H1 (cell line): ENCODE measurements at places on chromosomes 4 and X. TPM values are rescaled to one million over a fixed set of nuclear protein-coding genes. Genes with fewer than 3 reads are reported as not detected.
A peak's percentile ranks its signal among the peaks of the same experiment; 100 is the strongest.

CXCL5 gene
- 10.9 and 11.4 TPM in 2 replicates for total RNA-seq

MAMLD1 gene
- 0.09 and 0.11 TPM in 2 replicates for total RNA-seq

CCSER1 gene
- total RNA-seq: 0.84 and 0.90 TPM in 2 replicates

ZFP42 gene
- 187 and 188 TPM in 2 replicates for total RNA-seq

CT47A7 gene
- total RNA-seq: not detected in 2 replicates

VAMP7 gene
- total RNA-seq: 20.4 and 22.1 TPM in 2 replicates

DRD5 gene
- 0.11 TPM in 1 of 2 replicates, not detected in the other for total RNA-seq

DNA sequence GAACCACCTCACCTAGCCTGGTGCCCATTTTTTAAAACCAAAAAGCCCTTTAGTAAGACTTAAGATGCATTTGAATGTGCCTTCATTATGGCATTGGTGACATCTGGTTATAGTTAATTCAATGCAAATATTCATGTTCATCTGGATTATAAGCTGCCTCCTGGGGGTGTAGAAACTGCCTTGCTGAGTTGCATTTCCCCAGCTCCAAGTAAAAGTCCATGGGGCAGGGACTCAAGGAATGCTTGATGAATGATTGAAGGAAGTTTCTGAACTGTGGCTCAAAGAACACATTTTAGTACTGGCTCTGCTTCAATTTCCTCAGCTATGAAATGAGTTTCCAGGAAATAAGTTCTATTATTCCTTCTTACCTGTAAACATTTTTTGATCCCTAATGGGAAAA lies 18.5 kb upstream of the RBM47 start:
- peaks cover 4% of the 10 kb centered on the region; the same call in 1 of the 2 replicates for H3K4me1 ChIP-seq
- H3K4me3 ChIP-seq: no peak overlapping the region
- H3K36me3 ChIP-seq: no peaks in the 10 kb centered on the region
- H3K27ac ChIP-seq: no peak overlapping the region
- DNase-seq: no peak
- no peaks in the 10 kb centered on the region for H3K27me3 ChIP-seq

DNA sequence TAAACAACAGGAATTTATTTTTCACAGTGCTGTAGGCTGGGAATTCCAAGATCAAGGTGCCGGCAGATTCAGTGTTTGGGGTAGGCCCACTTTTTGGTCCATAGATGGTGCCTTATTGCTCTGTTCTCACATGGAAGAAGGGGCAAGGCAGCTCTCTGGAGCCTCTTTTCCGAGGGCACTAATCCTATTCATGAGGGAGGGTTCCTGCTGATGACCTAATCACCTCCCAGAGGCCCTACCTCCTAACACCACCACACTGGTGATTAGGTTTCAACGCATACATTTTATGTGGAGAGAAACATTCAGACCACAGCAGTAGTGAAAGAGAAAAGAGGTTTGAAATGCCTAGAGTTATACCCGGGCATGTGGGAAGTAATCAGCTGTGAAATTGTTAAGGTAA lies 1.4 kb upstream of the POLA1 start:
- H3K4me1 ChIP-seq: no peaks in the 10 kb centered on the region
- H3K27ac ChIP-seq: no peak overlapping the region
- no peak for DNase-seq
- H3K36me3 ChIP-seq: no peaks in the 10 kb centered on the region

- H3K4me3 ChIP-seq: no peak overlapping the region
- no peaks in the 10 kb centered on the region for H3K36me3 ChIP-seq
- H3K27ac ChIP-seq: no peak overlapping the region
- H3K27me3 ChIP-seq: no peaks in the 10 kb centered on the region
- DNase-seq: no peak
- H3K4me1 ChIP-seq: no peaks in the 10 kb centered on the region
Observed at GRCh38 chr4:95507147-95507546, 41.6 kb downstream of the UNC5C start.

DNA sequence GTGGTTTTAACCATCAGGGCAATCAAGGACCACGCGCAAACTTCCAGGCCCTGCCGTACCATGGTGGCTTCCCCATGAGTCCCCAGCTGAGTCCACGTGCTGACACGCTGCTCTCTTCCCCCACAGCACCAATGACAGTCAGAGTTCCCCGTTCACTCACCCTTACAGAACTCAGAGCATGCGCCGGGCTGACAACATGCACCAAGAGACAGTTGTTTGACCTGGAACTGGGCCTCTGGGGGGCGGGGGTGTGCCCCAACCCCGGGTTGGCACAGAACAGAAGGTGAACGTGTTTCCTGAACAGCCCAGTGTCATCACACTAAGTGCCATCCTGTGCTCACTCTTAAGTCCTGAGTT lies 29.4 kb downstream of the IRF2 start:
- H3K27me3 ChIP-seq: no peaks in the 10 kb centered on the region
- H3K36me3 ChIP-seq: no peaks in the 10 kb centered on the region
- DNase-seq: no peak
- no peak overlapping the region for H3K4me3 ChIP-seq

DNA sequence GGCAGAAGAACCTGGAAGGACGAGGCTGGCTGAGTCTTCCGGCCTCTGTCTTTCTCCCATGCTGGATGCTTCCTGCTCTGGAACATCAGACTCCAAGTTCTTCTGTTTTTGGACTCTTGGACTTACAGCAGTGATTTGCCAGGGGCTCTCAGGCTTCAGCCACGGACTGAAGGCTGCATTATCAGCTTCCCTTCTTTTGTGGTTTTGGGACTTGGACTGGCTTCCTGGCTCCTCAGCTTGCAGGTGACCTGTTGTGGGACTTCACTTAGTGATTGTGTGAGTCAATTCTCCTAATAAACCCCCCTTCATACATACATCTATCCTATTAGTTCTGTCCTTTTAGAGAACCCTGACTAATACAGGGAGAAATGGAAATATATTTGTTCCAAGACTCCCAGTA lies 265.8 kb downstream of the PCDH18 start:
- no peak overlapping the region for H3K27ac ChIP-seq
- H3K4me1 ChIP-seq: no peaks in the 10 kb centered on the region
- DNase-seq: no peak

DNA sequence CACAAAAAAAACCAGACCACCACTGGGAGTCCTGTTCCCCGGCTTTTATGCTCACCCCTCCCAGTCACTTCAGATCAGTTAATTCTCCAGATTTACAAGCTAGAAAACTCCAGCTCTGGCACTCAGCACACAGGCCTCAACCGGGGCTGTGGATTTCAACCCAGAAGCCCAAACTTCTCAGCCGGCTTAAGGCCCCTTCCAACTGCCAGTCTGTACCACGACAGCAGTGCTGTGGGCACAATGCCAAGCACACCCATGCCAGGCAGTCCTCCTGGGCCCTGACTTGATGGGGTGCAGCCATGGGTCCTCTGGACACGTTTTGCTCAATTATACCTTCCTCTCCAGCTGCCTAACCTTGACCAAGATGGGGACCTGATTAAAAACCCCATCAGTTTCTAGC lies 12.2 kb downstream of the SOD3 start:
- no peak for DNase-seq
- H3K4me3 ChIP-seq: no peak overlapping the region
- H3K36me3 ChIP-seq: no peaks in the 10 kb centered on the region
- no peak overlapping the region for H3K27ac ChIP-seq
- H3K4me1 ChIP-seq: peaks cover 2% of the 10 kb centered on the region; the same call in 1 of the 2 replicates
- H3K27me3 ChIP-seq: no peaks in the 10 kb centered on the region

- H3K36me3 ChIP-seq: no peaks in the 10 kb centered on the region
- H3K4me1 ChIP-seq: no peaks in the 10 kb centered on the region
- H3K27me3 ChIP-seq: no peaks in the 10 kb centered on the region
- H3K27ac ChIP-seq: no peak overlapping the region
Observed at GRCh38 chr4:4633431-4633830, 91.6 kb upstream of the STX18 start.

GRCh38 chr4:75705198-75705977 lies 19.0 kb upstream of the USO1 start:
- no peak overlapping the region for H3K4me3 ChIP-seq
- DNase-seq: peak; percentile 75
- H3K36me3 ChIP-seq: peaks cover 6% of the 10 kb centered on the region; the same call in 1 of the 2 replicates
- no peaks in the 10 kb centered on the region for H3K27me3 ChIP-seq
- H3K27ac ChIP-seq: peak overlapping the region; percentile 65; the same call in 1 of the 2 replicates

DNA sequence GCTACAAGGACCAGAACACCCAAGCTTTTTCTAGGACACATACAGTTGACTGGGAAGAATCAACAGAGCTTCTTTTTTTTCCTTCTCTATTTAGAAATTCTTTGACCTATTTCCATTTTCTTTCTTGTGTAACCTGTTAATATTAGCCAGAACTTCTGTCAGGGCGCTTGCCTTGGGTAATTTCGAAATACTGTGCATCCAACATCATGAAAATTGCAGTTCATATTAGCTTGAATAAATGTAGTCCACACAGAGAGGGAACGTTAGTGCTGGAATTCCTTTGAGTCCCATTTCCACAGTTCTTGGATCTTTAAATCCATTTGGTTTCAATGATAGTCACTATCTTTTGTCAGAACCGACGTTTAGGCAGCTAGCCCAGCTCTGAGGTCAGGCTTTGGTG lies 141.8 kb downstream of the MXRA5 start:
- H3K4me3 ChIP-seq: no peak overlapping the region
- no peak for DNase-seq
- H3K27me3 ChIP-seq: no peaks in the 10 kb centered on the region
- no peaks in the 10 kb centered on the region for H3K4me1 ChIP-seq

DNA sequence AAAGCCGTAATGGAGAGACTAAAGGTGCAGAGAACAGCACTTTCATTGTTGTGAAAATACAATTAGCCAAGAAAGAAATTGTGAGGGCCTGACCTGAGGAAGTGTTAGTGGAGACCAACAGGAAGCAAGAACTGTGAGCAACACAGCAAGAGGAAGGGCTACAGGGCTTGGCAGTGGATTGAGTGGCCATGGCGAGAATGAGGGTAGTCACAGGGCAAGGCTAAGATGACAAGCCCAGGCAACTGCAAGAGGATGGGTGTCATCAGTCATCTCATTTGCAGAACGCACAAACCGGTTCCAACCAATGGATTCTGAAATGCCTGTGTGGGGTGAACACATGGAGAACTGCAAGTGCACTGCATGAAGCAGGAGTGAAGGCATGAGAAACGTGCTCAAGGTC lies 3.6 kb downstream of the SLC10A6 start:
- H3K36me3 ChIP-seq: no peaks in the 10 kb centered on the region
- H3K27ac ChIP-seq: no peak overlapping the region
- no peaks in the 10 kb centered on the region for H3K4me1 ChIP-seq
- DNase-seq: no peak
- H3K27me3 ChIP-seq: no peaks in the 10 kb centered on the region

GRCh38 chr4:149896432-149896831 lies 80.8 kb upstream of the IQCM start:
- H3K36me3 ChIP-seq: no peaks in the 10 kb centered on the region
- no peak for DNase-seq
- no peaks in the 10 kb centered on the region for H3K27me3 ChIP-seq
- no peak overlapping the region for H3K4me3 ChIP-seq

- no peak overlapping the region for H3K27ac ChIP-seq
- no peaks in the 10 kb centered on the region for H3K36me3 ChIP-seq
- 0 out of 2 replicates have a peak, but pooled peaks cover 2% of the 10 kb centered on the region for H3K4me1 ChIP-seq
- DNase-seq: no peak
- H3K4me3 ChIP-seq: no peak overlapping the region
- H3K27me3 ChIP-seq: no peaks in the 10 kb centered on the region; the same call in 1 of the 2 replicates
Observed at GRCh38 chrX:129641941-129642340, 12.8 kb downstream of the APLN start.

DNA sequence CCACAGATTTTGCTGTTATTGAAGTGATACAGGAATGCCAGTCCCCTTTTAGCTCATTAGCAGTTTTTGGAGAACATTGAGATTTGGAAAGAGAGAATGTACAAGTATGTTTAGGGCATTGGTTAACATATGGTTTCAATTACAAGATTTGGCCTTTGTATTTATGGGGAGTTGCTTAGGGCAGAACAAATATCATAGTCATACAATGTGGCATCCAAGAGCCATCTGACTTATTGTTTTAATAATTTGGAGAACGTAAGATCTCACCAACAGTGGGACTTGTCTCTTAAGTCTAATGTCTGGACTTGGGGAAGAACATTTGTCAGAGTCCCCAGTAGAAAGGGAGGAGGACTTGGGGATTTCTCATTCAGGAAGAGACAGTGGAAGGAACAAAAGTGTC lies 166.1 kb downstream of the STK32B start:
- no peaks in the 10 kb centered on the region for H3K36me3 ChIP-seq
- H3K27me3 ChIP-seq: no peaks in the 10 kb centered on the region
- H3K27ac ChIP-seq: no peak overlapping the region
- no peak overlapping the region for H3K4me3 ChIP-seq
- H3K4me1 ChIP-seq: no peaks in the 10 kb centered on the region; the same call in 1 of the 2 replicates
- DNase-seq: no peak

GRCh38 chr4:1293531-1293941 lies 3.8 kb downstream of the MAEA start:
- H3K27ac ChIP-seq: no peak overlapping the region
- H3K4me1 ChIP-seq: peaks cover 9% of the 10 kb centered on the region
- no peak for DNase-seq
- no peaks in the 10 kb centered on the region for H3K27me3 ChIP-seq

- no peak for DNase-seq
- no peaks in the 10 kb centered on the region for H3K36me3 ChIP-seq
- H3K27ac ChIP-seq: no peak overlapping the region
- H3K27me3 ChIP-seq: no peaks in the 10 kb centered on the region
- no peak overlapping the region for H3K4me3 ChIP-seq
Observed at GRCh38 chrX:143095816-143096215, 70.1 kb downstream of the SPANXN4 start.

DNA sequence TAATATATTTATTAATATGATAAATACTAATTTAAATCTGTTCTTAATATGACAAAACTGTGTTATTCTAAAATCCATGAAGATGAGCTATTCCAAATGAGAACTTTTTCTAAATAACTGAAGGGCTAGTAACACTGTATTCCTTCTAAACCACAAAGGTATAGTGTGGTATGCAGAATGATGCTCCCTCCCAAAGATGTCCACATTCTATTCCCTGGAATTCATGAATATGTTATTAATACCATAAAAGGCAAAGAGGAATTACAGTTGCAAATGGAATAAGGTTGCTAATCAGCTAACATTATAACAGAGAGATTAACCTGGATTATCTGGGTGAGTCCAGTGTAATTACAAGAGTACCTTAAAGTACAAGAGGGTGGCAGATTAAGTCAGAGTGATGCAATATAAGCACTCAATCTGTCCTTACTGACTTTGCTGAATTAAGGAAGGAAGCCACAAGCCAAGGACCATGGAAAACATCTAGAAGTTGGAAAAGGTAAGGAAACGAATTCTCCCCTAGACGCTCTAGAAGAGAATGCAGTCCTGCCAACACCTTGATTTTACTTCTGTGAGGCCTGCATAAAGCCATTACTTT lies 20.7 kb upstream of the MAB21L2 start:
- no peak overlapping the region for H3K4me3 ChIP-seq
- no peaks in the 10 kb centered on the region for H3K4me1 ChIP-seq
- H3K36me3 ChIP-seq: no peaks in the 10 kb centered on the region
- no peaks in the 10 kb centered on the region for H3K27me3 ChIP-seq

DNA sequence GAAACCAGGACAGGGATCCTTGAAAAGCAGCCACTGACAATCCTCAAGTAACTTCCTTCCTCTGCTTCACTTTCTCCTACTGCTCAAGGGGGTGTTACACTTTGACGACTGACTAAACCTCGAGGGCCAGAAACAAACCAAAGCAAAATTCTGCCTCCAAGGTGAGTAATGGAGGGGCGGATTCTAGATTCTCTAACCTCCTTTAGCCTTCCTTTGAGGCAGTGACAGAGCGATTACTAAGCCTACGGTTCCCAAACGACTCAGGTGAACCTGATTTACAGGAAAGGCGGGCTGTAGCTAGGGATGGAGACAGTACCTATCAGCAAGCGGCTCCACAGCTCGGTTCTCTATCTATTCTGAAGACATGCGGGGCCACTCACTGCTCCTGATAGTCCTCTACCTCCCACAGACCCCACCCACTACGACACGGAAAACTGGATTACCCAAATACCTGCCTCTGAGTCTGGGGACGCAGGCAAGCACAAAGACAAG lies 487 bp downstream of the TBCK start:
- H3K4me1 ChIP-seq: no peaks in the 10 kb centered on the region
- no peaks in the 10 kb centered on the region for H3K36me3 ChIP-seq
- no peaks in the 10 kb centered on the region for H3K27me3 ChIP-seq
